ENCODE measurements at places on chromosomes 7 and 10.

DNA sequence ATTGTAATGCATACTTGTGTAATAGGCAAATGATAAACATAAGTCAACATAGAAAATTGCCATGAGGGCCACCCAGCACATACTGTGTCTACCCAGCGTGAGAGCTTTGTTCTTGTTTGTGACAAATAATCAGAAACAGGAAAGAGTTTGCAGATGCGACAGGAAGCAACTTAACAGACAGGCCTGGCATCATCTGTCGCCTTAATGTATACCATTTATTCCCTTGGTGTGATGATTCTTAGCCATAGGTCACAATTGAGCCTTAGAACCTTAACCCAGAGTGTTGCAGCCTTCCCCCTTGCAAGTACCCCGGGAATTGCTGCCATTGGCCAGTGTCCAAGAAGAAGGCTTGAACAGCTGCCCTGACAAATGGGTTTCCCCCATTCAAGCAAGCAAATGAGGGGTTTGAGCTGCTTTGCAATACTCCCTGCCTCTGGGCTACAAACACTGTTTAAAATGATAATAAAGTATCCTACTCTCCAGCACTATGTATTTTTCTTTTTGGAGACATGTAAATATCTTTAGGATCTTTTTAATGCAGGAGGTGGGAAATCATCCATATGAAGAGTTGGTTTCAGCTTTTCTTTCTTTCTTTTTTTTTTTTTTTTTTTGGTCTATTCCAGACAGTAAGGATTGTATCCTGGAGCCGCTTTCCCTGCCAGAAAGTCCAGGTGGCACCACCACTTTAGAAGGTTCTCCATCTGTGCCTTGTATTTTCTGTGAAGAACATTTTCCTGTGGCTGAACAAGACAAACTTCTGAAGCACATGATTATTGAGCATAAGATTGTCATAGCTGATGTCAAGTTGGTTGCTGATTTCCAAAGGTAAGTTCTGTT, 80.0 kb downstream of the ZNF277 start:
- peak; percentile 34 for DNase-seq

DNA sequence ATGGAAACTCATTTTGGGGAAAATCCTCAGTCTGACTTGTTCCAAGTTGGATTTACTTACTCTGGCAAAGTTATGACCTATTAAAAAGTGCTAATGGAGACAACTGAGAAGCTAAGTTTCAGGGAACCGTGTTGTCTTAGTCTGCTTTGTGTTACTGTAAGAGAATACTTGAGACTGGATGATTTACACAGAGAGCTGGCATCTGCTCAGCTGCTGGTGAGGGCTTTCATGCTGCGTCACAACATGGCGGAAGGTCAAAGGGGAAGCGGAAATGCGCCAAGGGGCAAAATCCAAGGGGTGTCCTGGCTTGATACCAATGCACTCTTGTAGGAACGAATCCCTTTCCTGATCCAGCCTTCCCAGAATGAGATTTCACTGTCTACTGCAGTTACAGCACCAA, 46.4 kb downstream of the MTURN start:
- no peak for DNase-seq

DNA sequence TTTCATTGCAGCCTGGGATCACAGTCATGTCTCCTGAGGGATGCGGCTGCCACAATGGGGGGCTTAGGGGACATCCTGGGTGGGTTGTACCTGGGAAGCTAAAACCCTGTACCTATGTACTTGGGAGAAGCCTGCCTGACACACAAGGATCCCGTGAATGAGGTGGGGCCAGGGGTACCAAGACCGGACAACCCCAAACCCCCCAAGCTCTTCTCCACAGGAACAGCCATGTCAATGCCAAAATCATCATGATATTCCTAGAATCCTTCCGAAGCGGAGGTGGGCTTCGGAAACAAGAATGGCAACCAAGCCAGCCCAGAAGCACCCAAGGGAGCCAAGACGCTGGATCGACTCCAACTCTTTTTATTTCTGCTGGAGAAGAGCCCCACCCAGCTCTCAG, 260.3 kb upstream of the TCERG1L start:
- no peak for DNase-seq

DNA sequence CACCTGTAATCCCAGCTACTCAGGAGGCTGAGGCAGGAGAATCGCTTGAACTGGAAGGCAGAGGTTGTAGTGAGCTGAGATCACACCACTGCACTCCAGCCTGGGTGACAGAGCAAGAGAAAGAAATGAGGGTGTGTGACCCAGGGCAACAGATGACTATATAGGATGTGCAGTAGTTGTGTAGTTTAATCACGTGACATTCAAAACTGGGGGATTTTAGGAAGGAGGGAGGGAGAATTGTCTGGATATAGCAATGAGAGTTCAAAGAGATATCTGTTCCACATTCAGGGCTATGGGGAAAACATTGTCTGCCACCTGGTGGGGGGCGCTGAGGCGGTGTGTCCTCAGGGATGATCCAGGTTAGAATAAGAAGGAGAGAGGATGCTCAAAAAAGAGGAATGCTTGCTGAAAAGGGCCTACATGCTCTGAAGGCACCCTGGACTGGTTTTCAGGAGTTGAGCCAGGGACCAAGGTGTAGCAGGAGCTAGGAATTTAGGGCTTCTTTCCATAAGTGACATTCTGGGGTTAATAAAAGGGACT, 7.8 kb upstream of the ZYX start:
- no peak for DNase-seq

DNA sequence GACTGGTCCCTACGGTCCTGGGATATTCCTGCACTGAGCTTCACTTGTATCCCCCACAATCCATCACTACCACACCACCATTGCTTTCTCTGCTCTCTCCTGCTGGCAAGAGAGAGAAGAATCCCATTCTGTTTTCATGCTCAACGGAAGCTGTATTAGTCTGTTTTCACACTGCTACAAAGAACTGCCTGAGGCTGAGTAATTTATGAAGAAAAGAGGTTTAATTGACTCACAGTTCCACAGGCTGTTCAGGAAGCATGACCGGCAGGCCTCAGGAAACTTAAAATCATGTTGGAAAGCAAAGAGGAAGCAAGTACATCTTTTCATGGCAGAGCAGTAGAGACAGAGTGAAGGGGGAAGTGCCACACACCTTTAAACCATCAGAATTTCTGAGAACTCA, 260.4 kb upstream of the LYZL1 start:
- no peak for DNase-seq

- no peak for DNase-seq
Observed at GRCh38 chr10:58173391-58173790, 94.3 kb downstream of the IPMK start.

DNA sequence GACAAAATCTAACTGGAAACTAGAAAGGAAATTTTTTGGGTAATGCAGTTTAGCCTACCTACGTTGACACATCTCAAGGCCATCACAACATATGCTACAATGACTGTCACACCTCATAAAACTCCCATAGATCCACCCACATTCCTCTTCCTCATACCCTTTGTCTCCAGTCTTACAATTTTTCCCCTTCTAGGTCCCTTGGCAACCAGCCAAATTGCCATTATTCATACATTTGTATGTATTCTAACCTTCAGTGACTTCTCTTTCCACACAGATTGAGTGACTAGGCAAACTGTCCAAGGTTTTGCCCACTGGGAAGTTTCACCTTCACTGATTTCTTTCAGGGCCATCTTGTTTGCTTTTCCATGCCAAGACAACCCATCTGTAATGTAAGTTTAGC, 100.5 kb upstream of the TPK1 start:
- DNase-seq: no peak

DNA sequence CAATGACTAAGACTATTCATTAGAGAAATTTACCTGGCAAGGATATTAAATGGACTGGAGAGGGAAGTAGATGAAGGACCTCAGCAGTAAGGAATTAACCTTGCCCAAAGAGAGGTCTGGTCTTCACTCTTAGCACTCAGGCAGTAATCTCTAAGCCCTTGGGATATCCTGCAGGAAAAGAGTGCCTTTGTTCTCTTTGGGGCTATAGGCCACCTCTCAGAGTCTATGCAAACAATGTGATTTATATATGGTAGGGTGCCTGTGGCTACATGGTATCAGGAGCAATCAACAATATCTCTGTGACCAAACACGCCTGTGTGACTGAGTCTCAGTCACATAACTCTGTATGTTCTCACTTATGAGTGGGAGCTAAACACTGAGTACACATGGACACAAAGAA, 154.7 kb upstream of the CDK1 start:
- no peak for DNase-seq
